Esophagus mucosa (tissue), 1 donor: ENCODE measurements at places on chromosomes 4 and X.

- no peak for ATAC-seq
Measured at GRCh38 chrX:33725535-33726210, 406.4 kb downstream of the FAM47A start.

- peak; percentile 59 for ATAC-seq
Measured at GRCh38 chrX:68511255-68511654, 12.4 kb downstream of the YIPF6 start.

DNA sequence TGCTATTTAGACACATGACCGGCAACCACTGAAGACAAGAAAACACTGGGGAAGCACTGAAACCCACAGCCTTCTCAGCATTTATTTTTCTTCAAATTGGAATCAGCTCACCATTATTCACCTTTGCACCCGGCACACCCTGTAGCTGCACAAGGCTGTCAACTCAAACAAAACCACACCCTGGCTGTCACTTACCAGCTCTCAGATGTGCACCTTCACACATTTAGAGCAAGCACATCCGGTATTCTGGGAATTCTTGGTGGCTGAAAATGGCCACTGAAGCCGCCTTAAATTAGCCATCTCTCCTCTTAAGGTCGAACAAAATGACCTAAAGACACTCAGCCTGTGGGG, 5.9 kb downstream of the ZFYVE28 start:
- ATAC-seq: peak; percentile 71

- ATAC-seq: no peak
Measured at GRCh38 chr4:118736900-118737299, 51.7 kb downstream of the METTL14 start.

- ATAC-seq: no peak
Measured at GRCh38 chrX:149758068-149758714, 15.7 kb upstream of the HSFX1 start.

GRCh38 chr4:111323496-111323895, 700.6 kb upstream of the PITX2 start:
- ATAC-seq: no peak

DNA sequence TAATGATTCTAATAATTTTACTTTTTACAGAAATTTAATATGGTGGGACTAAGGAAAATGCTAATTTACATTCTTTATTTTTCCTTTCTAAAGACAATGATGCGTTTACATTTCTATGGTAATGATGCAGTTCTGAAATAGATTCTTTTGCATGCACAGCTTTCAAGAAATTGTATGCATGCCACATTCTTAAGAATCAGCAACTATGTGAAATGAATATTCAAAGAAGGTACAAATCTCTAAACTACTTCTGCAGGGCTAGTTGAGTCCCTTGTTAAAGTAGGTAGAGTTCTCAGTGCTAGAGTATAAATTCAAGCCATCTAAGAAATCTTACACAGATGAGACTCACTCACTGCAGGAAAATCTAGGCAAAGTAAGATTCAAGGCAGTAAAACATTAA, 24.5 kb upstream of the GRID2 start:
- no peak for ATAC-seq

GRCh38 chrX:154366666-154367055, 7.8 kb downstream of the FLNA start:
- ATAC-seq: peak; percentile 7

DNA sequence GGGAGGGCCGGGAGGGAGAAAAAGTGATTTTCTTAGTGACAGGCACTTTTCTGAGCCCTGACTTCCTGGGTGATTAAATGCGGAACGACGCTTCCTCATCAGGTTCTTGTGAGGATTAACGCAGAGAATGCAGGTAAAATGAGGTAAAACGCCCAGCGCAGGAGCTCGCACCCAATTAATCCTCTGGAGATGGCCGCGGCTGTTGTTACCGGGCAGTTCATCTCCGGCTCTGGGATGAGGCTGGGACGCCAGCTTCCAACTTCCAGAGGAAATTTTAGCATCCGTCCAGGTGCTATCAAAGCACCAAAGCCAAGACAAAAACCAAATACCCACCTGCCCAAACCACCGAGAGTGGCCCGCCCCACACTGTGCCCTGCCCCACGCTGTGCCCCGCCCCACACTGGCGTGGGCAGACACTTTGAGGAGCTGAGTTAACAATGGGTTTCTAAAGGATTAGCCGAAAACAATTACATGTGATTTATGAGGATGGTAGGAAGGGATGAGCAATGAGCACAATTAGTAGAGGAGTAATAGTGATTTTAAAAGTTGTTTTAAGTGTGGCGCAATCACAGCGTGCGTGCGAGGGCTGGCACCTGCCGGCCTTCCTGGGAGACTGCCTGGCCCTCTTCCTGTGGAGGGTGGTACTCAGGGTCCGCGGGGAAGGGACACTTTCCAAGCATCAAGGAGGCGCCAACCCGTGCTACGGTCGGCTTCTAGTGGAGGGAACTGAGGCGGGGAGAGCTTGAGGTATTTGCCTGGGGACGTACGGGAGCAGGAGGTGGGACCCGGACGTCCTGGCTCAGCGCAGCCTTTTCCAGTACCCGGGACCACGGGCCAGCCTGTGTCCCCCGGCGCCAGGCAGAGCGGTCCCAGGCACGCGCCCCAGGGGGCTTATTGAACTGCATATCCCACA, 41.6 kb upstream of the ADRA2C start:
- ATAC-seq: peak; percentile 64

- ATAC-seq: no peak
Measured at GRCh38 chrX:48918301-48918642, 552 bp downstream of the PIM2 start.

GRCh38 chr4:158193171-158193749, 17.0 kb upstream of the TMEM144 start:
- ATAC-seq: peak; percentile 37

GRCh38 chr4:94152466-94152865, 55.2 kb upstream of the SMARCAD1 start:
- no peak for ATAC-seq

- no peak for ATAC-seq
Measured at GRCh38 chr4:140963883-140964282, 169.4 kb downstream of the RNF150 start.

- ATAC-seq: no peak
Measured at GRCh38 chrX:19889582-19890342, 2.4 kb upstream of the SH3KBP1 start.

DNA sequence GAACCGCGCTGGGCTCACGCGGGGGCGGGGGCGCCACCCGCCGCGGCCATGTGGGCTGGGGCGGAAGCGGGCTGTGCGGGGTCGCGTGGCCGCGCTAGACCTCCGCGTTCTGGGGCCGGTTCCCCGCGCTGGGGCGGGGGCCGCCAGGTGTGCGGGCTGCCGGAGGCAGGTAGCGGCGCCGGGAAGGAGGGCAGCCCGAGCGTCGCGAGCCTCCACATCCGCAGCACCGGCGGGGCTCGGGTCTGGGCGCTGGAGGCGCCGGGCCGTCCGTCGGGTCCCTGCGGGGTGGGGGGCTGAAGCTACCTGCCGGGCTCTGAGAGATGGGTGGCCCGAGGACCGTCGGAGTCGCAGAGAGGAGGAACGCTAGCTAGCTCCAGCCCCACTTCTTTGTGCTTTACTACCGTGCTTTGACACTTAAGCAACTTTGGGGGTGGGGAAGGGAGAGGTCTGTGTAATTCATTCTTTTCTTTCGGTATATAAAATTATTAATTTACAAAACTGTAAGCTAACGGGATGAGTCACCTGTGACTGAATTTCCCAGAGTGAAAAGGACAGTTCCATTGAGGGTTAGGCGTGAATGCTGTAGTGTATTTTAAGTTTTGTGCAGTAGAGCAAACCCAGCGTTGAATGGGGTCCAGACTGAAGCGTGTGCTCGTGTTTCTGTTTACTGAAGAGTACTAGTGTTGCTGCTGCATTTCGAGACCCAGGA, 689 bp downstream of the METAP1 start:
- no peak for ATAC-seq

- peak; percentile 93 for ATAC-seq
Measured at GRCh38 chr4:54484383-54484782, 173.4 kb upstream of the KIT start.

DNA sequence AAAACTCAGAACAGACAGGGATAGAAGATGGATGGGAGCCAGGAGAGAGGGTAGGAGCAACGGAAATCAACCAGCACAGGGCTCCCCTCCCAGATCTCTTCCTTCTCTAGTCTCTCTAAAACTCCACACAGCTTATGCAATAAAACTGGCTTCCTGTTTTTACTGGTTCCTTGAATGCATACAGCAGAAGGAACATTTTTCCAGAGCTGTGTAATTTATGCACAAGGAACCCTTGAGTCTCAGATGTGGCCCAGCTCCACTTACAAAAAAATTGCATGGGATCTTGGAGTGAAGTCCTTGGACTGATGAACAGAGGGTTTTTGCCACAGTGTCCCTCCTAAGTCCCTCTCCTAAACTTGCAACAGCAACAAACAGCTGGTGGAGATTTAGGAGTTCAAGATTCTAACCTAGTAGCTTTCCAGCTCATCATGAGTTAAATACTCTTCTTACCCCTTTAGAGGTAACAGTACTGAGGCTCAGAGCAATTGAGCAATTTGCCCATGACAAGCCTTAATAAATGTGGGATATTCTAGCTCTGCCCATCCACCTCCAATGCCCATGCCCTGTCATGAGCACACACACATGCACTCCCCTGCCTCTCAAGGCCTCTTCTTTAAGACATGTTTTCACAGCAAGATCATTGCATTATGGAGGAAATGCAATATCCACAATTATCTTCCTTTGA, 18.4 kb upstream of the CC2D2A start:
- ATAC-seq: peak; percentile 32

GRCh38 chr4:38663801-38664705, at the start of gene KLF3:
Gene KLF3 (plus strand): TSS chr4:38664199. CDS start chr4:38680626, 16,427 bp downstream.
- peak; percentile 88 for ATAC-seq

DNA sequence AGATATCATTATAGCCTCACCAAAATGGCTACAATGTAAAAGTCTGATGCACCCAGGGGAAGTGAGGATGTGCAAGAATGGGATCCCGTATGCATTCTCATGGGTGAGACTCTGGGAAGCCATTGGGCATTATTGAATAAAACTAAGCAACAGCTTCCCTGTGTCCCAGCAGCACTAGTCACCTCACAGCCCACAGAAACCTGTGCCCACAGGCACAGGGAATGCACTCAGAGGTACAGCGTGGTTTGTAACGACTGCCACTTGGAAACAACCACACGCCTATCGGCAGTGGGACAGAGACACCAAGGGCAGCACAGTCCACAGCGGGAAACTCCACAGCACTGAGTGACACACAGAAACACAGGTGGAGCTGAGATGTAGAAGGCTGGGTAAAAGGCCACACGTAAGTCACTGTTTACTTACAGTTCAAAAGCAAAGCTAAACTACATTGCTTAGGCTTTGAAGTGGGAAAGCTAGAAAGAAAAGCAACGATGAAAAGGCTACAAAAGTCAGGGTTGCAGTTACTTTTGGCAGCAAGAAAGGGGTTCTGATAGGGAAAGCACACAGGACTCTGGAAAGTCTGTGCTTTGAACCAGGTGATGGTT, 69.2 kb downstream of the HAUS3 start:
- no peak for ATAC-seq

DNA sequence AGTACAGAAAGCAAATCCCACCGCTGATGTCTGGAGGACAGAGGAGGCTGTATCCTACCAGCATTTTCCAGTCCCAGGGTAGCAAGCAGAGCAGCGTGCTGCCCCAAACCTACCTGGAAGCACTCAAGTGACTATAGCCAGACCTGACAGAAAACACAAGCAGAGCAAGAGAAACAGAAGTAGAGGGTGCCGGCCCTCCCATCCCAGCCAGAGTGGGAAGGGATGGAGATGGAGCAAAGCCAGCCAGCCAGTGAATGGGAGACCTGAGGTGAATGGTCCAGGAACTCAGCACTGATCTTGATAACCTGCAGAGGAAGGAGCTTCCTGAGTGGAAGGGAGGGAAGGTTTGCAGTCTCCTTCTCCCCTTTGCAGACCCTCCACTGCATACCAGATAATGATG, 185.2 kb downstream of the MAML3 start:
- ATAC-seq: no peak

DNA sequence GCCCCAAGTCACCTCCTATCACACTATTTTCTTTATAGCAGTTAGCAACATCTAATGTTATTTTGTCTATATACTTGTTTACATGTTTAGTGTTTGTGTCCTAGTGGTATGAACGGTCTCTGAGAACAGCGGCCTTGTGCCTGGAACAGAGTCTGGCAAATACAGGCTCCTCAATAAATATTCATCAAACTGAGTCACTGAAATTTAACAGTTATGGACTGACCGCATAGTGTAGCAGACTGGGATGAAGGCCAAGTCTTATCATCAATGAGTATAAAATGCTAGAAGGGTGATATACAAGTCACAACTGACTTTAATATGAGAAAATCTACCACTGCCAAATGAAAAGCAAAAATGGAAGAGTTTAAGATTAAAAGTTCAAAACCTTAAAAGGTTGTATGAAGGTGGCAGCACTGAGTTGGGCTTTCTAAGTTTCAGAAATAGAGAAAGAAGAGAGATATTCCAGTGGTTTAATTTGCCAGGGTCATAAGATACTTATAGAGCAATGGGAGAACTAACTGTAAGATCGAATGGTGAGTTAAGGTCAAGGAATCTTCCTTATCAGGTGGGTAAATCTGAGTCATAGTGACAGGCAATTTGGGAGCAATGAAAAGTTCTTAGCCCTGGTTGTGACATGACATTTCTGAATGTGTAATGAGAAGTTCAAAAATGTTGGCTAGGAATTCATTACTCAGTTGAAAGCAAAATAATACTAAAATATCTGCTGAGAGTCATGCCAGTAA, 34.9 kb downstream of the ELOVL6 start:
- ATAC-seq: no peak

- ATAC-seq: no peak
Measured at GRCh38 chr4:153832720-153833287, 43.9 kb upstream of the SFRP2 start.

DNA sequence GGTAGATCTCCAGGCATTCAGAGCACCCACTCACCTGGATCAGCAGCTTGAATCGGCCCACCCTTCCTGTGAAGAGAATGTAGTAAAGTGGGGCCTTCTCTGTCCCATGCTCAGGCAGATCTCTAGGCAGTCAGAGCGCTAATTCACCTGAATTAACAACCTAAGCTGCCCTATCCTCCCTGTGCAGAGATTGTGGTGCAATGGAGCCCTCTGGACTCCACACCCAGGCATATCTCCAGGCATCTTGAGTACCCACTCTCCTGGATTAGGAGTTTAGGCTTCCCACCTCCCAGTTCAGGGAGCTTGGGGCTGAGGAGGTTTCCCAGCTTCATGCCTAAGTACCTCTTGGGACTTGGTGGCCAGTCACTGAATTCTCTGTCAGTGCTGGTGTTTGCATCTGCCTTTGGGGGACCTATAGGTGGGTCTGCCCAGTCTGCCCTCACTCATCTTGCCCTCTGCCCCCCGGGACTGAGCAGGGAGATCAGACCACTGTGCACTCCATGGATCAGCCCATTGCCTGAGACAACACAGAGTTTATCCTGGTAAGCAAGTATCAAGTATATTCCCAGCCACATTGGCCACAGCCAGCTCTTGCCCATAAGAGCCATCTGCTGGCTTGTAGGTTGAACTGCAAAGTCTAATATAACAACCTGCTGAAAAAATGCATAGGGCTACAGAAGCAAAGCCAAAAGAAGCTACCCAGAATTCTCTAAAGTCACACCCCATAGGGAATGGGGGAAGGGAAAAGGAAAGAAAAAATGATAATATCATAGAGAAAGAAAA, 372.9 kb downstream of the KLHL13 start:
- ATAC-seq: peak; percentile 55
